Mesenchymal stem cell (in vitro differentiated cells and primary cell): ENCODE measurements at places on chromosomes 6 and 20.

- peak; percentile 72 for DNase-seq
Measured at GRCh38 chr6:52389626-52390360, 27.8 kb downstream of the PAQR8 start.

- no peak for DNase-seq
Measured at GRCh38 chr6:11273406-11274065, 41.1 kb upstream of the NEDD9 start.

GRCh38 chr6:148739822-148740128 lies 7.1 kb upstream of the UST start:
- DNase-seq, result no peak

- no peak for DNase-seq
Measured at GRCh38 chr6:140401761-140402160, 1027.3 kb upstream of the CITED2 start.
